ENCODE measurements at places on chromosomes 4 and X.

- no peak for DNase-seq
- H3K27me3 ChIP-seq: no peaks in the 10 kb centered on the region
- no peak overlapping the region for H3K27ac ChIP-seq
These were observed 215.4 kb upstream of the MAB21L2 start for GRCh38 chr4:150366487-150366999.

- DNase-seq: no peak
- no peak overlapping the region for H3K4me3 ChIP-seq
These were observed 106.3 kb downstream of the USP46 start for GRCh38 chr4:52552778-52553177.

DNA sequence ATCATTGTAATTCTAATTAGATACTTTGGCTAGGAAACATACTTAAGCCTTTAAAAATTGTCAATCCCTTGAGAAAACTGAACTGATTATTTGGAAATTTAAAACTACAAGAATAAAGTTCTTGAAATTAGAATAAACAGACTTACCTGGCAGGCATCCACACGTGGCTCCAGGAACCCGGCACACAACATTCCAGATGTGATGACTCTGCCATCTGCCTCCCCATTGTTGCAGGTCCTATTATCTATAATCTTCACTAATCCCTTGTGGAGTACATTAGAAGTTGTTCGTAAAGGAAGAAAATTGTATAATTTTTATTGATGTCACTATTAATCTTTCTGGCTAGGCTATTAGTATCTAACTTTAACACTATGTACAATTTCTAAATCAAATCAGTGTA, 16.2 kb upstream of the GNRHR start:
- no peaks in the 10 kb centered on the region for H3K27me3 ChIP-seq
- no peaks in the 10 kb centered on the region for H3K36me3 ChIP-seq
- H3K27ac ChIP-seq: no peak overlapping the region
- H3K4me3 ChIP-seq: no peak overlapping the region

DNA sequence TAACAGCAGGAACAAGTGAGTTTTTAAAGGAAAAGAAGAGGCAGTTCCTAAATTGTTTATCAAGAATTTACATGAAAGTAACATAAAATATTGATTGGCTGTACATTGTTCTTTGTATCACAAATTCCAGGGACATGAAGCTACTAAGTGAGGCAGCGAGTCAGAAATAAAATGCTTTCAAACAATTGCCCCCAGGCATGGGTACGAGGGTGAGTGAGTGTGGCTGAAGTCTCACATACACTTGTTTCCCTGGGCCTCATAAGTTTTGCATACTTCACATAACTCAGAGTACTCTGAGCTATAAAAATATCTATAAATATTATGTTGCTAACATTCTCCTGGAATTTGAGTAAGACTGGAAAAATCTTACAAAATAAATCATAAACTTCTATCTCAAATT, 511.6 kb upstream of the PRKX start:
- H3K4me3 ChIP-seq: no peak overlapping the region
- DNase-seq: no peak
- no peaks in the 10 kb centered on the region for H3K36me3 ChIP-seq
- H3K27me3 ChIP-seq: no peaks in the 10 kb centered on the region
- no peaks in the 10 kb centered on the region for H3K4me1 ChIP-seq

- peak overlapping the region; percentile 65 for H3K27ac ChIP-seq
- DNase-seq: peak; percentile 40
- no peak overlapping the region for H3K4me3 ChIP-seq
These were observed 6.4 kb downstream of the SYP start for GRCh38 chrX:49193542-49193964.

GRCh38 chr4:36243355-36244256, 708 bp downstream of the ARAP2 start:
- peaks cover 30% of the 10 kb centered on the region for H3K36me3 ChIP-seq
- H3K4me3 ChIP-seq: peak overlapping the region; percentile 97
- H3K27me3 ChIP-seq: no peaks in the 10 kb centered on the region
- H3K4me1 ChIP-seq: peaks cover 44% of the 10 kb centered on the region
- peak; percentile 74 for DNase-seq
- H3K27ac ChIP-seq: peak overlapping the region; percentile 94

GRCh38 chr4:87015416-87015815, 80.6 kb downstream of the AFF1 start:
- no peak overlapping the region for H3K4me3 ChIP-seq
- no peak for DNase-seq
- no peaks in the 10 kb centered on the region for H3K27me3 ChIP-seq
- no peak overlapping the region for H3K27ac ChIP-seq

DNA sequence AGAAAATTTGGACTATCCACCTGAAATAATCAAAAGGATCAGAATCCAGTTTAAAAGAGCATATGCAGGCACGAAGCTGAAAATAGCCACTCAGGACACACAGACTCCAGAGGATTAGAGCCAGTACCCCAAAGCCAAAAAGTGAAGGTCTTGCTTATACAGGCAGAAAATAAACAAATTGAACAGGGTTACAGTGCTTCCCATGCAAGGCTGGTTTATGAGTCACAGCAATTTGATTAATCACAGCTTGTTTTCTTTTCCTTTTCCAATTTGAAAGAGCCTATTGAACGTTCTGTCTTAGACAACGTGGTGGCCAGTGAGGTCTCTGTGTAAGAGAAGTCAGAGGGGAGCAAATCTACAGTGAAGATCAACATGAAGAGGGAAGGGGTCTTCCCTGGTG, 10.2 kb downstream of the HGFAC start:
- no peaks in the 10 kb centered on the region for H3K4me1 ChIP-seq
- no peak overlapping the region for H3K4me3 ChIP-seq
- peaks cover 2% of the 10 kb centered on the region for H3K36me3 ChIP-seq
- no peak for DNase-seq

DNA sequence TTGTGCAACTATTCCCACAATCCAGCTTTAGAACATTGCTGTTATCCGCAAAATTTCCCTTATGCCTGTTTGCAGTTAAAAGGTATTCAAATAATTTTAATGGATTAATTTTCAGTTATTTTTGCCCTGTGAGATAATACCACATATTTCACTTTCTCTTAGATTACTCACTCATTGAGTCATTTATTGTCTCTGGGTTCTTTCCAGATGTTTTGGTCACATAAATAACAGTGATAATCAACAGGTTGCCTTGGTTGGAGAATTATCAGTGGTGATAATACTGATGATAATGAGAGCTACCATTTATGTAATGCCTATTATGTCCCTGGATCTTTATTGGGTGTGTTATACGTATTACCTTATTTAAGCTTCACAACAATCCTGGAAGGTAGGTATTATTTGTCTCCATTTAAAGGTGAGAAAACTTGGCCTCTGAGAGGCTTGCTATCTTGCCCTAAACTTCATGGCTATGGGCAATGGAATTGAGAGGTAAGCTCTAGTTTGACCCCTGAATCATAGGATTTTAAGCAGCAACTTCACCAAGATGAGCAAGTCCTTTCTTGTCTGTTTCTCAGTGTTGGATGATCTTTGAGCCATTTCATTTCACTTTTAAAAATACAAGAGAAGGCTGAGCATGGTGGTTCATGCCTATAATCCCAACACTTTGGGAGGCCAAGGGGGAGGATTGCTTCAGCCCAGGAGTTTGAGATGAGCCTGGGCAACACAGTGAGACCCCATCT, 87.4 kb downstream of the KIT start:
- H3K36me3 ChIP-seq: no peaks in the 10 kb centered on the region
- no peak overlapping the region for H3K4me3 ChIP-seq
- H3K4me1 ChIP-seq: no peaks in the 10 kb centered on the region
- H3K27me3 ChIP-seq: no peaks in the 10 kb centered on the region
- no peak overlapping the region for H3K27ac ChIP-seq

DNA sequence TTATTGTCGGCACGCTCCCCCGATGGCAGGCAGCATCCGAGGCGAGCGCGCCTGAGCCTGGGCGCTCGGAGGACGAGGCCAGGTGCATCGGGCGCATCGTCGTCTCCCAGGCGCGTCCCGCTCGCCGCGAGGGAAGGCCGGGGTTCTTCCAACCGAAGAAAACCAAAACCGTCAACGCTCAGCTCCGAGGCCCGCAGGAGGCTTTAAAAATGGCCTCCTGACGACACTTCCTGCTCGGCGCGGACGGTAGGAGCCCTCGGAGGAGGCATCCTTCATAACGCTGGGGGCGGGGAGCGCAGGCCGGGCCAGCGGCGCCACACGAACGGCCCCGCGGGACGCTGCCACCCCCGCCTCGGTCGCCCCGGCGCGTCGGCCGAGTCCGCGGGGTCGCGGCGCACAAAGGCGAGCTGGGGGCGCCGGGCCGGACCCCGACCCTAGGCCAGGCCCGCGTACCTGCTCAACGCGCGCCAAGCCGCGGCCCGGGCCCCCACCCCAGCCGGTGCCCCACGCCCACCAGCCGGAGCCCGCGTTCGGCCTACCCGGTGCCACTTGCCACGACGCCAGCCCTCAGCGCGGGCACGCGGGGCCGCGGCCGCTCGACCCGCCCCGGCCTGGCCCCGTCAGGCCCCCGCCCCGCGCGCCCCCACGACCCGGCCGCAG, 501 bp downstream of the ZNF518B start:
- H3K27ac ChIP-seq: peak overlapping the region; percentile 59
- peak overlapping the region; percentile 87 for H3K4me3 ChIP-seq
- H3K27me3 ChIP-seq: peaks cover 4% of the 10 kb centered on the region

- H3K27me3 ChIP-seq: peaks cover 13% of the 10 kb centered on the region
- H3K4me1 ChIP-seq: no peaks in the 10 kb centered on the region
These were observed 126.5 kb upstream of the NKX1-1 start for GRCh38 chr4:1532549-1533395.

DNA sequence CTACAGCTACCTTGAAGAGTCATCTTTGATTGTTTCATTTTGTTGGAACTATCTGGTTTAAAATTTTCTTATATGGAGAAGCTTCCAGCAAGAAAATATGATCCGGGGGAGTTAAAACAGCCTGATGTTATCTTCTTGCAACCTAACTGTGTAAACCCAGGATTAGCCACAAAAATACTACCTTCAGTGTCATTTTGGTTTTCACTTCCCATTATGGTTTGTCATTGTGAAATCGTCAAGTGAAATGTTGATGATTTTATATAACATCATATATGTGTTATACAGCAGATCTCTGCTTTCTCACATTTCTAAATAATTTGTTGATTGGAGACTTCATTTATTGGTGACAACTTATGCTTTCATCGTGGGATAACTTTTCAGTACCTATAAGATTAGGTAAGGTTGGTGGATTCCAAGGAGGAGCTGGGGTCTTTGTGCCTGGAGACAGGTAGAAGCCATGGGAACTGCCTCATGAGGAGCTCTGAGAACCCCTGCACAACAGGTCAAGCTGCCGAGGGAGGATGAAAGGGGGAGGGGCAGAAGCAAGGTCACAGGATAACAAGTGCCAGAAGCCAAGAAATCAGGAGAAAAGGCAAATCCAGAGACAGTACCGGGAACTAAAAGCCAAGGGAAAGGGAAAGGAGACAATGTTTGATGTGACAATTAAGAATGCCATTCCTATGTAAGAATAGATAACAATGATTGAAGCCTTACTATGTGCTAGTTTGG, 7.2 kb downstream of the ARHGAP24 start:
- no peak overlapping the region for H3K27ac ChIP-seq
- no peak for DNase-seq
- H3K36me3 ChIP-seq: no peaks in the 10 kb centered on the region
- no peak overlapping the region for H3K4me3 ChIP-seq

- DNase-seq: no peak
- no peak overlapping the region for H3K4me3 ChIP-seq
- H3K27ac ChIP-seq: no peak overlapping the region
- no peaks in the 10 kb centered on the region for H3K36me3 ChIP-seq
These were observed 85.7 kb downstream of the TEX13C start for GRCh38 chrX:125405339-125405738.

DNA sequence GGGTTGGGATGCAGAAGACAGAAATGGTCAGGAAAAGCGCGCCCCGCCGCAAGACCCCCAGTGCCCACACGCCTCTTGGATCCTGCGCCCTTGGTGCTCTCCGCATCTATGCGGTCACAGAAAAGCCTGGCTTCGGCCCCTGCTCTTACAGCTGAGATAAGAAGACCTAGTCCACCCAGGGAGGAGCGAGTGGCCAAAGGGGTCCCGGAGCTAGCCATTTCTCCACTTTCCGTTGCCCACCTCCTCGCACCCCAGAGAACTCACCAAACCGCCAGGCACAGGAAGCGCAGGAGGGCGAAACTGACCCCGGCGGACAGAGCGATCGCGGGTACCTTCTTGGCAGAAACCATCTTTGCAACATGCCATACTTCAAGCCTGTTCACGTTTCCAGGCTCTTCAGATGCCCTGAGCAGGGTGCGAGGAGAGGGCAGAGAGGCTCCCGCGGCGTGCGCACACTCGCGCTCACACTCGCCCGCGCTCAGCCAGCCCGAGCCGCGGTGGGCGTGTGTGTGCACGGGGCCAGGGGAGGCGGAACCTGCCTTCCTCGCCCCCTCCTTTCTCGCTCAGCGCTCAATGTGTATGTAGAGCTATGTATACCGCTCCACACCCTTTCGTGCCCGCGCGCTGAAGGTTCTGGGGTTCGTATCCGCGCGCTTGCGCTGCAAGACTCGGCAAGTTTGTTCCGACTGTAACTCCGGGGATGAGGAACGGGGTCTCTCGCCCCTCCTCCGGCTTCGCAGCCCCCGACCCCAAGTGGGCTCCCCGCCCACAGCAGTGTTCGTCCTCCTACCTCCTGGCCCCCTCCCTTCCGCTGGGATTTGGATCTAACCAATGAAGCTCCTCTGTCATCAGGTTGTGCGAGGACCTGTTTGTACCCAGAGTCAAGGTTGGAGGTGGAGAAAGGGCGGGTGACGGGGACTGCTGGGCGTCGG, at the start of gene GABRA4:
Gene GABRA4 (minus strand): TSS at position 507 of the 932 bp plus-strand sequence. CDS start 157 bp downstream, at position 350.
- H3K27ac ChIP-seq: no peak within 1 kb of the TSS
- no peak for DNase-seq
- H3K4me3 ChIP-seq: peak within 1 kb of the TSS; percentile 9
- H3K4me1 ChIP-seq: peaks cover 19% of the 10 kb centered on the region

- peaks cover 8% of the 10 kb centered on the region for H3K36me3 ChIP-seq
- no peaks in the 10 kb centered on the region for H3K27me3 ChIP-seq
- peak overlapping the region; percentile 56 for H3K4me3 ChIP-seq
- H3K27ac ChIP-seq: peak overlapping the region; percentile 87
- H3K4me1 ChIP-seq: peaks cover 80% of the 10 kb centered on the region
These were observed 23.8 kb downstream of the TMEM131L start for GRCh38 chr4:153489856-153490558.

DNA sequence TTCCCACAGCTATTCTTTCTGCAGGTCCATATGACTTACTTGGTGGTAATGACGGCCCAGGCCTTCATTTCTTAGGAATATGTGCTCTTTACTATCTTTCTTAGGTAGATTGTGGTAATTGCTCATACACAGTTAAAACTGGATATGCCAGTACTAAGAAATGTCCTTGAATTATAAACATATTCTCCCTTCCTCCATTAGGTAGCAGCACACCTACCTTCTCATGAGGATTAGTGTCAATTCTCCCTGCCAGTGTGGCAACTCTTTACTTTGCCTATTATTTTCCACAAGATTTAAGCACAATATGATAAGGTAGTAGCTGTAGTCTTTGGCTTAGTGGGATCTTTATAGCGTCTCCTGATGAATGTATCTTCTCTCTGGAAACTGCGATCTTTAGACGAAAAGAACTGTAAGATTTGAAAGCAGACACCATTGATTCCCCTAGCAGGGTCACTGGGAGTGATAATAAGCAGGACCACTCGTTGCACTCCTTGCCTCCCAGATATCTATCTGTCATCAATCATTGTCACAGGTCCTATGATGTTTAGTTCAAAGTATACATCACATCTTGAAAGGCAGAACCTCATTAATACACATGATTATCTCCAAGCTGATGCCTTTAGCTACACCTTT, 1240.7 kb downstream of the C4orf33 start:
- DNase-seq: no peak
- H3K4me3 ChIP-seq: no peak overlapping the region
- no peak overlapping the region for H3K27ac ChIP-seq
- no peaks in the 10 kb centered on the region for H3K36me3 ChIP-seq
- no peaks in the 10 kb centered on the region for H3K27me3 ChIP-seq

GRCh38 chrX:124282580-124282979, 49.9 kb upstream of the TEX13D start:
- H3K36me3 ChIP-seq: no peaks in the 10 kb centered on the region
- H3K27ac ChIP-seq: peak overlapping the region; percentile 16
- H3K4me3 ChIP-seq: no peak overlapping the region

Data from activated CD4-positive, alpha-beta memory T cell treated with anti-CD3 and anti-CD28 coated beads for 36 hours (primary cell).